Mucosa of gallbladder (tissue), 1 donor: ENCODE measurements at places on chromosomes 11 and 22. TPM values are rescaled to one million over a fixed set of nuclear protein-coding genes. Genes with fewer than 3 reads are reported as not detected.

Gene PARVA
- 105 TPM for total RNA-seq

- no peak for DNase-seq
Measured at GRCh38 chr22:46764140-46764680, 1.8 kb downstream of the TBC1D22A start.

- DNase-seq: no peak
Measured at GRCh38 chr11:104435494-104435893, 271.5 kb upstream of the PDGFD start.

GRCh38 chr11:79200398-79201070 lies 240.3 kb downstream of the TENM4 start:
- DNase-seq: no peak

GRCh38 chr11:19422276-19422675 lies 181.5 kb upstream of the E2F8 start:
- DNase-seq: no peak

DNA sequence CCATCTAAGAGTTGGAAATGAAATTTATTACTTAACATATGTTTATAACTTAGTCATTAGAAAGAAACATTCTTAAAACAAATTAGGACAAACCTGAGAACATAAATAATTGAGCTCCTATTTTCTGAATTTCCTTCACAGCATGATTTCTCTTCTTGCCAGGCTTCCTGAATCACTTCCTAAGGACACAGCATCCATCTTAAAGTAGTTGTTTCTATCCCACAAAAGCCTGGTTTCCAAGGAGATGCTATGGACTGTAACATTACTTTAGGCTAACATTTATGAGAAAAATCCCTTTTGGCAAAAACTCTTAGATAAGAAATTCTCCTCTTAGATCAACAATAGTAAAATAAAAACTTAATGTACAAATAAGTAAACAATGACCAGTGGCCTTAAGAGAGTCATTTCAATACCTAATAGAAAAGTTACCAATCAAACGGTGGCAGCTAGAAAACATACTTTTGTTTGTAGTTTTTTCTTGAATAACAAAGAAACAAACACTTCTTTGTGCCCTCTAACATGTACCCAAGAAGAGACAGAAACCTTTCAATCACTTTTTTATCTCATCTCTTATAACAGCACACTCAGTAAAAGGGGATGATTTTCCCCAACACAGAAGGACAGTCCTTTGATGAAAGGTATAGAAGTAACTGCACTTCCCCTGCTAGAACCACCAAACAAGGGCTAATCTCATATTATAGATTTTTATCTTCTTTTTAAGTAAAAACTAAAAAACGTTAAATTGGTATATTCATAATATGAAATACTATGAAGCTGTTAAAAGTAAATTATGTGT lies 74.5 kb downstream of the TTC28 start:
- DNase-seq: no peak
